Suprapubic skin (tissue), 4 donors: ENCODE measurements at places on chromosomes 2 and 18. TPM values are rescaled to one million over a fixed set of nuclear protein-coding genes. Genes with fewer than 3 reads are reported as not detected.

NR4A2 gene
- total RNA-seq: 9.5 TPM

AMER3 gene
- total RNA-seq: not detected

GRCh38 chr2:75503048-75503607 is 57.6 kb downstream of the EVA1A start:
- no peak for DNase-seq

DNA sequence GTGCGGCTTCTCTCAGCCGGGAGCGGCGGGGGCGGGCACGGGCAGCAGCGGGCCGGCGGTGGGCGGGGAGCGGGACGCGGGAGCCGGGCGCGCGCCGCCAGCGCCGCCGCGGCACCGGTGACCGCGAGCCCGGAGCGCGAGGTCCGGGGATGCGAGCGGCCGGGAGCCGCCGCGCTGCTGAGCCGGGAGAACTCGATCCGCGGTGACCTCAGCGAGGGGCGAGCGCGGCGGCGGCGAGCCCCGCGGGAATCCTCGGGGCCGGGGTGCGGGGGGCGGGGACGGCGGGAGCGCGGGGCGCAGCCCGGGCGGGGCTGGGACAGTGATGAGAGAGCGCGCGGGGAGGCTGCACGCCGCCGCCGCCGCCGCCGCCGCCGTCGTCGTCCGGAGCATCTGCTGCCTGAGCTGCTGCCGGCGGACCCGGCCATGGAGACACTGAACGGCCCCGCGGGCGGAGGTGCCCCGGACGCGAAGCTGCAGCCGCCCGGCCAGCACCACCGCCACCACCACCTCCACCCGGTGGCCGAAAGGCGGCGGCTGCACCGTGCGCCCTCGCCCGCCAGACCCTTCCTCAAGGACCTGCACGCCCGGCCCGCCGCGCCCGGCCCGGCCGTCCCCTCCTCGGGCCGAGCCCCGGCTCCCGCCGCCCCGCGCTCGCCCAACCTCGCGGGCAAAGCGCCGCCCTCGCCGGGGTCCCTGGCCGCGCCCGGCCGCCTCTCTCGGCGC is at the start of gene MTCL1:
Gene MTCL1, plus strand, starts transcription at position 319 of the 723 bp plus-strand sequence. Its CDS starts 105 bp downstream, at position 424.
- peak; percentile 70 for DNase-seq

GRCh38 chr2:241545523-241546473 is 12.7 kb upstream of the BOK start:
- no peak for DNase-seq

- DNase-seq: no peak
Measured at GRCh38 chr2:129923265-129924091, 56.0 kb upstream of the RAB6C start.

GRCh38 chr2:8658064-8658862 is 23.6 kb upstream of the ID2 start:
- no peak for DNase-seq

DNA sequence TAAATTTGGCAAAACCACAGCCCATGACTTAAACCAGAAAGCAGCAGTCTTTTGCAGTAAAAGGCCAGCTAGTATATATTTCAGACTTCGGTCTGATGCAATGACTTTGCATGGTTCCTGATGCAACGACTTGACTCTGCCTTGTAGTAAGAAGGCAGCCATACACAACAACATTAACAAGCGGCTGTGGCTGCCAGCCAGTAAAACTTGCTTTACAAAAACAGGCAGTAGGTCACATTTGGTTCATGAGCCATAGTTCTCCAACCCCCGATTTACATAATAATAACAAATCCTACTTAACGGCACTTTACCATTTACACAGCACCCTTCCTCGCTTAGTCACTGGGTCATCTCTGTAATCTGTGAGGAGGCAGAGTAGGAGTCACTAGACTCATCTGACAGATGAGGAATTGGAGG is 410.3 kb downstream of the LRATD1 start:
- no peak for DNase-seq

DNA sequence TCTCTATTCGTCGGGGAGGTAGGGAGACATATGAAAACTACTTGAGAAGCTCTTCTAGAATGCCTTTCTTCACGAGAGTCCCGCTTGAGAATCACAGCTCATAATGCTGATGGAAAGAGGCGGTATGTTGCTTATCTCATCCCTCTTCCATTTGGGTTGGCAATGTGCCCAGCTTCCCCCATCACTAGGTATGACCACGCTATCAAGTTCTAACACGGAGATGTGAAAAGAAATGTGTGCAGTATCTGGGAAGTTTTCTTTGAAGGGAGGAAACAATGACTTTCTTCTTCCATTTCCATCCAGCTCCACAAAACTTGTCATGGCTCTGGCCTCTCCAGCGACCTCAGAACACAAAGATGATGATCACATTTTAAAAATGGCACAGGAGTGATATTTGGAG is 742.4 kb downstream of the DCDC2C start:
- no peak for DNase-seq

DNA sequence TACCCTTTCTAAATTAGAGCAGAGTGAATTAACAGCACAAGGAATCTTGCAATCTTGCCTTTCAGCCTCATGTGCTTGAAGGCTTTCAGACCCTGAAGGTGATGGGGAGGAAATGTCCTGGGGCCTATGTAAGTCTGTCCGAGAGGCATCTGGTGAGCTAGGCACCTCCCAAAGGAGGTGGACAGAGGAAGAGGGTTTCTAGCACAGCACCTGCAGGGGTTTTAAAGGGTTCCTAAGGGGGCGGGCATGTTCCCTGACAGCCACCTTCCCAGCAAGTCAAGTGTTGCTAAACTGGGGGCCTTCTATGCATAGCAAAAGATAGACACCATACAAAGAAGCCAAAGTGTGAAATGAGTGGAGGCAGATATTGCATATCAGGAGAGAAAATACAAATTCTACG is 88.5 kb downstream of the CDH2 start:
- no peak for DNase-seq

DNA sequence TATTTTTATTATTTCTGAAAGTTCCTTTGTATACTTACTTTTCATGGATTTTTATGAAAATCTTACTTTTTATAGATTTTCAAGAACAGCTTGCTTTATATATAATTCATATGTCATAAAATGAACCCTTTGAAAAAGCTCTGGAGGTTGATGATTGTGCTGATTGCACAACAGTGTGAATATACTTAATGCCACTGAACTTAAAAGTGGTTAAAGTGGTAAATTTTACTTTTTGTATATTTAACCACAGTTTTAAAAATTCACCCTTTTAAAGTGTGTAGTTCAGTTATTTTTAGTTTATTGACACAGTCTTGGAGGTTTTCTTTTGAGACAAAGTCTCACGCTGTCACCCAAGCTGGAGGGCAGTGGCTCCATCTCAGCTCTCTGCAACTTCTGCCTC is 8.4 kb downstream of the SANBR start:
- DNase-seq: no peak

DNA sequence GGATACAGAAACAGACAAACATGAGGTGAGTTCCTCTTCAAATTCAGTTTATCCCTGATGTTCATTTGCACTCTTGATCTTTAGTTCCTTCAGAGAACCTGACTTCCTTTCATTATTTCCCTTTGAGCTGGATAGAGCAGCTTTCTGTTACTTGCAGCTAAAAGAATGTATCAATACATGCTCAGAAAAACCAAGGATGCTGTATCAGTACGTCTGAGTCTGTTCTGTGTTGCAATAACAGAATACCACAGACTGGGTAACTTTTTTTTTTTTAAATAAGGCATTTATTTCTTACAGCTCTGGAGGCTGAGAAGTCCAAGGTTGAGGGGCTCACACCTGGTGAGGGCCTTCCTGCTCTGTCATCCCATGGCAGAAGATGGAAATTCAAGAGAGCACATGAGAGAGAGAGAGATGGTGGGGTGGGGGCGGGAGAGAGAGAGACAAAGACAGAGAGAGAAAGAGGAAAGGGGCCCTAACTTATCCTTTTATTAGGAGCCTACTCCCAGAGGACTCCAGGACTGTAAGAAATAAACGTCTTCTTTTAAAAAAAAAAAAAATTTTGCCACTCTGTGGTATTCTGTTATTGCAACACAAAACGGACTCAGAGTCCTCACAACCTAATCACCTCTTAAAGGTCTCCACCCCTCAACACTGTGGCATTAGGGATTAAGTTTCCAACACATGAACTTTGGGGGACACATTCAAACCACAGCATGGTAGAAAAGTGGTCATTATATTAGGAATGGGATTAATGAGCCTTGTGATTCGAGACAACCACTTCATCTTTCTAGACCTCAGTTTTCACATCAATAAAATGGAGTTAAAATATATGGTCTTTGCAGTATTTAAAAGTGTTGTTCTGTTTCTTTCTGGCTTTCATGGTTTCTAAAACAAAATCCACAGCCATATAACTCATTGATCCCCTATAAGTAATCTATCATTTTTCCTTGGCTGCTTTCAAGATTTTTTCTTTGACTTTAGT is 18.4 kb upstream of the SELENOI start:
- no peak for DNase-seq

- no peak for DNase-seq
Measured at GRCh38 chr2:65282477-65283053, 54.9 kb downstream of the ACTR2 start.

GRCh38 chr2:24874035-24874434 is 46.0 kb downstream of the ADCY3 start:
- no peak for DNase-seq

DNA sequence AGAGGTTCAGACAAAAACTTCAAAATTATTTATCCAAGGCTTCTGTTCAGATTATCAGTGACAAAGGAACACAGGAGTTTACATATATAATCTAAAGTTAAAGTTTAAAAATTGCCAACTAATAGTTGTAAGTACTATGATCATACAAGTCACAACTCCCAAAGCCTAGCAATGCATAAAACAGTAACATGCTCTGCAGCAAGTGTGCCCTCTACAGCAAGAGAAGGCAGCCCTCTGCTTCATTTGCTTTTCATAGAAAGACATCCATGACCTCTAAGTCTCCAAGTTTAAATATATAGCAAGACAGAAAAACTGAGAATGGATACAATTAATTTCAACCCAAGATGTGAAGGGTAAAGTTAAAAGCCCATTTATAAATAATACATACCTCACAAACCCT is 13.3 kb downstream of the RAB1A start:
- no peak for DNase-seq
